ENCODE measurements at places on chromosomes 5 and 9.

GRCh38 chr9:1946526-1947283 lies 68.4 kb upstream of the SMARCA2 start:
- no peak for DNase-seq

- DNase-seq: no peak
Measured at GRCh38 chr5:126234563-126235195, 188.5 kb upstream of the GRAMD2B start.

- DNase-seq: no peak
Measured at GRCh38 chr5:72137826-72138409, 30.6 kb downstream of the MAP1B start.

GRCh38 chr5:133245191-133246052 lies 193.6 kb downstream of the HSPA4 start:
- no peak for DNase-seq

DNA sequence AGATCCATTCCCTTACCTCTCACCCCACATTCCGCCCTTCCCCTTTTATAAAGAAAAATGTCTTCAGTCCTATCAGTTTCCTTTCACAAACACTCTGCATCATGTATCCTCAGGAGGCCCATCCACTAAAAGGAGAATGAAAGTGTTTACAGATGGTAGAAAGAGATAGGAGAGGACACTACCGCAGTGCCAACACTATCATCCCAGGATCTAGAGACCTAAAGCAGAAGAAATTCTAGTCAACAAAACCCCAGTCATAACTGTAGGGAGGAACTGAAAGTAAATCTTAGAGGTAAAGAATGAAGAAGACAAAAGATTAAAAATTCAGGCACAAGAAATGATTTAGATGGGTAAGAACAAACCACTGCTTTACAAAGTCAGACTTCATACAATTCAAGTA lies 114.1 kb downstream of the MLLT3 start:
- DNase-seq: no peak
